ENCODE measurements at places on chromosomes 12 and 14. TPM values are rescaled to one million over a fixed set of nuclear protein-coding genes. Genes with fewer than 3 reads are reported as not detected.

DNA sequence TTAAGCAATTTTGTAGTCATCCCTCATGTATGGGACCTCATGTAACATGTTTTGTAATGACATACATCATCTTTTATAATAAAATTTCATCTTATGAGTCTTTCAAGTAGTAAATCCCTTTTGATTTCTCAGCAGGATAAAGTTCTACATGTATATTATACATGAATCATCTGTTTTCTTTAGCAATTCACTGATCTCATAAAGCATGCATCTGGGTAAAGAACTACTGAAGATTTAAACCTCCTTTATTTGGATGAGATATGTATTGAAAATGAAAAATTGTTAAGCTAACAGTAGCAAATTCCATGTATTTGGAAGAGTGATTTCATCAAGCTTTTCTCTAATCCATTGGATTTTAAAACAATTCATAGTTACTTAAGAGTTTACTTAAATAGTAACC is 126.9 kb downstream of the KITLG start:
- H3K27ac ChIP-seq: no peak overlapping the region
- H3K4me3 ChIP-seq: no peak overlapping the region
- H3K4me1 ChIP-seq: no peaks in the 10 kb centered on the region
- H3K36me3 ChIP-seq: no peaks in the 10 kb centered on the region

The HOTAIR gene
- 1.5 TPM for total RNA-seq

The SERPINA10 gene
- total RNA-seq: not detected

- H3K4me3 ChIP-seq: no peak overlapping the region
- no peaks in the 10 kb centered on the region for H3K36me3 ChIP-seq
- no peak overlapping the region for H3K27ac ChIP-seq
- no peaks in the 10 kb centered on the region for H3K27me3 ChIP-seq
- no peaks in the 10 kb centered on the region for H3K4me1 ChIP-seq
- no peak for DNase-seq
Observed at GRCh38 chr12:12466157-12466556, 96.5 kb downstream of the DUSP16 start.

The C14orf119 gene
- 46.0 TPM for total RNA-seq

- H3K36me3 ChIP-seq: no peaks in the 10 kb centered on the region
- H3K4me1 ChIP-seq: no peaks in the 10 kb centered on the region
- H3K4me3 ChIP-seq: no peak overlapping the region
- no peak for DNase-seq
Observed at GRCh38 chr14:101589486-101590015, 28.3 kb downstream of the DIO3 start.

GRCh38 chr12:105278043-105278697 is 42.2 kb upstream of the APPL2 start:
- DNase-seq: no peak
- H3K4me3 ChIP-seq: no peak overlapping the region
- H3K36me3 ChIP-seq: no peaks in the 10 kb centered on the region
- no peak overlapping the region for H3K27ac ChIP-seq
- H3K4me1 ChIP-seq: no peaks in the 10 kb centered on the region

GRCh38 chr12:131621701-131622421 is 89.0 kb upstream of the SFSWAP start:
- peak overlapping the region; percentile 52 for H3K4me3 ChIP-seq
- no peaks in the 10 kb centered on the region for H3K36me3 ChIP-seq
- H3K27ac ChIP-seq: peak overlapping the region; percentile 91
- peaks cover 30% of the 10 kb centered on the region for H3K4me1 ChIP-seq
- peak; percentile 95 for DNase-seq
- H3K27me3 ChIP-seq: no peaks in the 10 kb centered on the region

DNA sequence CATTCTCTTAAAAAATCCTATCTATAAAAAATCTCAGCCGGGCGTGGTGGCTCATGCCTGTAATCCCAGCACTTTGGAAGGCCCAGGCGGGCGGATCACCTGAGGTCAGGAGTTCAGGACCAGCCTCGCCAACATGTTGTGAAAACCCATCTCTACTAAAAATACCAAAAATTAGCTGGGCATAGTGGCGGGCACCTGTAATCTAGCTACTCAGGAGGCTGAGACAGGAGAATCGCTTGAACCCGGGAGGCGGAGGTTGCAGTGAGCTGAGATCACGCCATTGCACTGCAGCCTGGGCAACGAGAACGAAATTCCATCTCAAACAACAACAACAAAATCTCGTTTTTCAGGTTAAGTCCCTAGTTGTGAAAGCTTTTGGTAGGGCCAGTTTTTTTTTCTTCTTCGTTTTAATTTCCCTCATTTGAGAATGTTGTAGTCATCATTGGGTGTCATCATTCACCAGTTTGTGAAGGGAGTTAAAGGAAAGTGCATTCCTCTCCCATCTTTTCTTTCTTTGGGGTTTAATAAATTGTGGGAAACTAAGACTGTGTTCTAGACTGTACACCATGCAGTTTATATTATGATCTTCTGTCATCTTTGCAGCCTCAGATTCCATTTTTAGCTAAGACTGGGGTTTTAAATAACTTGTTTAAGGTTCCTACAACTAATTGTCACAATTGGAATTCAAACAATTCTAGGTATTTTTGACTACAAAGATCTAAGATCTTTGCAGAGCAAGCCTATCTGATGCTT is 23.9 kb downstream of the MDM2 start:
- H3K4me1 ChIP-seq: no peaks in the 10 kb centered on the region
- peaks cover 77% of the 10 kb centered on the region for H3K36me3 ChIP-seq
- H3K27ac ChIP-seq: no peak overlapping the region
- no peaks in the 10 kb centered on the region for H3K27me3 ChIP-seq
- no peak for DNase-seq
- no peak overlapping the region for H3K4me3 ChIP-seq

GRCh38 chr14:26281280-26281998 is 316.4 kb downstream of the NOVA1 start:
- H3K4me3 ChIP-seq: no peak overlapping the region
- no peaks in the 10 kb centered on the region for H3K36me3 ChIP-seq
- no peak for DNase-seq
- H3K27me3 ChIP-seq: no peaks in the 10 kb centered on the region
- peaks cover 6% of the 10 kb centered on the region for H3K4me1 ChIP-seq
- H3K27ac ChIP-seq: no peak overlapping the region

The NACA gene
- total RNA-seq: 2,266 TPM

- H3K27me3 ChIP-seq: no peaks in the 10 kb centered on the region
- no peak for DNase-seq
- H3K27ac ChIP-seq: no peak overlapping the region
- no peaks in the 10 kb centered on the region for H3K4me1 ChIP-seq
Observed at GRCh38 chr14:55265197-55265596, 6.0 kb upstream of the FBXO34 start.

DNA sequence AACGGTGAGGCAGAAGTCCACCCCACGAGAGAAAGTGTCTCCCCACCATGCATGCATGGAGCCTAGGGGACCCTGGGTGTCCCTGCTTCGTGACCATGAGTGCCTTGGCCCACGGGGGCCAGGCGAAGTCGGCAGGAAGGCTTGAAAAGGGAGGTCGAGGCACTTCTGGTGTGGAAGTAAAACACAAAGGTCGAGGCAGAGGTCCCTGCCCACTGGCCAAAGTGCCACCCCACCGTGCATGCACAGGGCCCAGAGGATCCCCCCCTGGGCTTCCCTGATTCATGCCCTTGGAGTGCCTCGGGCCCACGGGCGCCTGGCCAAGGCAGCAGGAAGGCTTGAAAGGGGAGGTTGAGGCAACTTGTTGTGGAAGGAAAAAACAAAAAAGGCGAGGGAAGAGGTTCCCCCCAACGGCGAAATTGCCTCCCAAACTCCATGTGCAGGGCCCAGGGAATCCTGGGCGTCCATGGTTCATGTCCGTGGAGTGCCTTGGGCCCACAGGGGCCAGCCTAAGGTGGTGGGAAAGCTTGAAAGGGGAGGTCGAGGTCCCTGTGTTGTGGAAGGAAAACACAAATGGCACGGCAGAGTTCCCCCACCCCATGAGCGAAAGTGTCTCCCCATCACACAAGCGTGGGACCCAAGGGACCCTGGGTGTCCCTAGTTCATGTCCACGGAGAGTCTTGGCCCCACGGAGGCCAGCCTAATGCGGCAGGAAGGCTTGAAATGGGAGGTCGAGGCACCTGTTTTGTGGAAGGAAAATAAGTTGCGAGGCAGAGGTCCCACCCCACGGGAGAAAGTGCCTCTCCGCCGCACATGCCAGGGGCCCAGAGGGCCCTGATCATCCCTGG is 372.1 kb downstream of the ALG10 start:
- DNase-seq: no peak
- H3K4me1 ChIP-seq: no peaks in the 10 kb centered on the region
- no peaks in the 10 kb centered on the region for H3K36me3 ChIP-seq

GRCh38 chr12:27970401-27971120 is 2.0 kb downstream of the PTHLH start:
- H3K27me3 ChIP-seq: no peaks in the 10 kb centered on the region
- no peak overlapping the region for H3K27ac ChIP-seq
- no peak for DNase-seq
- H3K4me1 ChIP-seq: peaks cover 29% of the 10 kb centered on the region
- no peaks in the 10 kb centered on the region for H3K36me3 ChIP-seq
- peak overlapping the region; percentile 54 for H3K4me3 ChIP-seq

DNA sequence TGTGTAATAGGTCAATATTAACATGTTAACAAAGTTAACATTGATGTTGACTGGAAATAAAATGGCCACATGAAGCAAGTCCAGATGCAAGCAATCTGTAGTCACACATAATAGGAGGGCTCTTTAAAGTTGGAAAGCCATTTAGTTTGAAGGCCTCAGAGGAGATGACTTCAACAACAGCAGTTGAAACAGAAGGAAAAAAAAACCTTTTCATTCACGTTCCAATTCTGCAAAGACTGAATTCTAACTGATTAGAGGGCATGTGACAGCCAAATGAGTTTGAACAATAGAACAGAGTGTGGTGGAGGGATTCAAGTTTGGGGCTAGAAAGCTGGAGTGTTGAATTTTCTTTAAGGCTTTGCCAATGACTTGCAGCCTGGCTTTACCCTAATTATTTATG is 41.5 kb upstream of the DAAM1 start:
- no peaks in the 10 kb centered on the region for H3K27me3 ChIP-seq
- H3K4me3 ChIP-seq: no peak overlapping the region
- H3K4me1 ChIP-seq: no peaks in the 10 kb centered on the region
- no peaks in the 10 kb centered on the region for H3K36me3 ChIP-seq
- DNase-seq: no peak
- H3K27ac ChIP-seq: no peak overlapping the region

The AP1G2 gene
- total RNA-seq: not detected

The TM9SF1 gene
- total RNA-seq: 35.7 TPM

DNA sequence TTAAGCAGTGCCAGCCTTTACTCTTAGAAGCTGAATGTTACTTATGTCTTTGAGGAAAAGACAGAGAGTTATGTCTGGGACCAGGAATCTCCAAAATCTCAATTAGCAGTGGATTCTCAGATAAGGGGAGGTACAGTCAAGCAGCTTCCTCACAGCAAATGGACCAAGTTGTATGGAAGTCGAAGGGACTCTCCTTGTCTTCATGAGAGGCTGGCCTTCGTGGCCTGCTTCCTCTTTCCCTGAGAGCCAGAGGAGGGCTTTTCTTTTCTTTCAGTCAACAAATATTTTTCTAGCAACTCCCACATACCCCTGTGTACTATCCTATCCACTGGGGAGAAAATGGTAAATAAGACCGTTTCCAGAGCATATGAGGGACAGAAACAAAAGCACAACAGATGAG is 6.6 kb upstream of the WNT5B start:
- no peak overlapping the region for H3K27ac ChIP-seq
- no peaks in the 10 kb centered on the region for H3K36me3 ChIP-seq
- peaks cover 7% of the 10 kb centered on the region for H3K4me1 ChIP-seq
- no peak for DNase-seq
- no peak overlapping the region for H3K4me3 ChIP-seq

DNA sequence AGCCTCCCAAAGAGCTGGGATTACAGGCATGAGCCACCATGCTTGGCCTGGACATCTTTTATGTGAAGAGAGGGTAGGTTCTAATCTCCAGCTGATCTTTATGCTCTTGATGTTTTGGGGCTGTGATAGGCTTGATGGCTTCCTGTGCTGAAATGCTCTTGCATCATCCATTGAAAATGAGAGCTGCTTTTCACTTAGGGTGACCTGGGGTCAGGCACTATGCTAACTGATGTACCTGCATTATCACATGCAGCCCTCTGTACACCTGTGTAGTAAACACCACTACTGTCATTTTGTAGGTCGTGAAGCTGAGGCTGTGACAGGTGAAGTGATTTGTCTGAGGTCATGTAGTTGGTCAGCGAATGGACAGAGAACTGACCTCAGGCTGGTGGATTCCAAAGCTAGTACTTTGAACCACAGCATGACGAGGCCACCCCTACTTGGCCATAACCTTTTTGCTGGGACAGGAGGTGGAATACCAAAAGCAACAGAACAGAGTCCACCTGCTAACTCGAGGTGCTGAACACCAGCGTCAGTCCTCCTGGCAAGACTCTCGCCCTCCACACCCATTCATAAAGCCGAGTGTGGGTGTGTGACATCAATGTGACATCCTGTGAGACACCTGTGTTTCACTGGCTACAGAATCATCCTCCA is 69.1 kb downstream of the C12orf75 start:
- H3K4me3 ChIP-seq: no peak overlapping the region
- H3K27me3 ChIP-seq: no peaks in the 10 kb centered on the region
- no peak overlapping the region for H3K27ac ChIP-seq

- H3K4me3 ChIP-seq: no peak overlapping the region
- DNase-seq: peak; percentile 45
- H3K27ac ChIP-seq: no peak overlapping the region
- no peaks in the 10 kb centered on the region for H3K27me3 ChIP-seq
- H3K4me1 ChIP-seq: peaks cover 19% of the 10 kb centered on the region
- no peaks in the 10 kb centered on the region for H3K36me3 ChIP-seq
Observed at GRCh38 chr12:71548893-71549292, 109.3 kb downstream of the LGR5 start.

DNA sequence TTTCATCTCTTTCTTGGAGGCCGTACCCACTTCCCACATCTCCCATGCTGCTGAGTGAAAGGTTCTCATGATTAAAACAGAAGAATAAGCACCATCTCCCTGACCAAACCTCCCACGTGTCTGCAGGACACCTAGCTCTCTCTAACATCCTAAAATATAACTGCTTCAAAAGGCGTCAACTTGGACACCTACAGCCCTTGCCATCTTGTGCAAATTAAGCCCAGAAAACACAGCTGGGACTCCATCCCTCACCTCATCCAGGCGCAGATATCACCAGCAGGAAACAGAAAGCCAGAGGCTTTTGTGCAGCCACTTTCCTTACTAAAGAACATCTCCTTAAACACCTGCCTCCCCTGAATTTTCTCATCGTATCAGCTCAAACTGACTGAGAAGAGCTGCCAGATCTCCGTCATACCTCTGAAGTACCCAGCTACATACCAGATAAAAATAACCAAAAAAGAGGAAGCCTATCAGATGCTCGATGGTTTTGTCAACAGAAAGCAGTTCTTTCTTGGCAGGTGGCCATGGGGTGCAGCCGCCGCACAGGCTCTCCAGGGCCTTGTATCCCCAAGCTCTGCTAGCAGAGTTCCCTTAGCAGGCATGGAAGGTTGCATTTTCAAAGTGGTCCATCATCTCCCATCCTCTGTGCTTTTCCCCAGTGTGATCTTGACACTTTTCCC is 28.8 kb downstream of the MAP3K9 start:
- no peak overlapping the region for H3K27ac ChIP-seq
- DNase-seq: no peak
- no peaks in the 10 kb centered on the region for H3K27me3 ChIP-seq
- no peaks in the 10 kb centered on the region for H3K4me1 ChIP-seq
